ENCODE measurements at places on chromosomes 16 and 17.

GRCh38 chr16:77511053-77511452, 76.2 kb upstream of the ADAMTS18 start:
- no peak for DNase-seq

- DNase-seq = no peak
Observed at GRCh38 chr17:1485423-1486376, 6.8 kb downstream of the MYO1C start.

GRCh38 chr16:22622703-22623102, 112.0 kb downstream of the NPIPB5 start:
- DNase-seq = no peak

GRCh38 chr17:76983075-76983775, 115.0 kb downstream of the MGAT5B start:
- no peak for DNase-seq

GRCh38 chr17:41792845-41793783, 6.6 kb upstream of the JUP start:
- no peak for DNase-seq

- no peak for DNase-seq
Observed at GRCh38 chr16:19861133-19861532, 23.5 kb downstream of the GPRC5B start.

- no peak for DNase-seq
Observed at GRCh38 chr16:6122401-6122800, 1024.8 kb upstream of the EEF2KMT start.

GRCh38 chr16:361872-362701, 8.3 kb downstream of the MRPL28 start:
- no peak for DNase-seq

DNA sequence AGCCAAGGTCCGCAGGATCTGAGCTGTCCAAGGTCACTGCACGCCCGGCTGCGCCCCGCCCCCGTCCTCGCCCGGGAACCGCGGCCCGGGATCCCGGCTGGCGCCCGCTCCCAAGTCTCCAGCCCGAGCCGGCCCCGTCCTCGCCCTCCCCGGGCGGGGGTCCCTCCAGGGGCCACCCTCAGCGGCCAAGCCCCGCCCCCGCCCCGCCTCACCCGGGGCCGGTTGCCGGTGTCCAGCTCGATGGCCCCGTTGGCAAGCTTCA, 216 bp downstream of the VPS9D1 start:
- DNase-seq = no peak

GRCh38 chr17:40366076-40366860, 1.7 kb upstream of the GJD3 start:
- no peak for DNase-seq

GRCh38 chr17:2798678-2799077, 2.4 kb downstream of the RAP1GAP2 start:
- no peak for DNase-seq

DNA sequence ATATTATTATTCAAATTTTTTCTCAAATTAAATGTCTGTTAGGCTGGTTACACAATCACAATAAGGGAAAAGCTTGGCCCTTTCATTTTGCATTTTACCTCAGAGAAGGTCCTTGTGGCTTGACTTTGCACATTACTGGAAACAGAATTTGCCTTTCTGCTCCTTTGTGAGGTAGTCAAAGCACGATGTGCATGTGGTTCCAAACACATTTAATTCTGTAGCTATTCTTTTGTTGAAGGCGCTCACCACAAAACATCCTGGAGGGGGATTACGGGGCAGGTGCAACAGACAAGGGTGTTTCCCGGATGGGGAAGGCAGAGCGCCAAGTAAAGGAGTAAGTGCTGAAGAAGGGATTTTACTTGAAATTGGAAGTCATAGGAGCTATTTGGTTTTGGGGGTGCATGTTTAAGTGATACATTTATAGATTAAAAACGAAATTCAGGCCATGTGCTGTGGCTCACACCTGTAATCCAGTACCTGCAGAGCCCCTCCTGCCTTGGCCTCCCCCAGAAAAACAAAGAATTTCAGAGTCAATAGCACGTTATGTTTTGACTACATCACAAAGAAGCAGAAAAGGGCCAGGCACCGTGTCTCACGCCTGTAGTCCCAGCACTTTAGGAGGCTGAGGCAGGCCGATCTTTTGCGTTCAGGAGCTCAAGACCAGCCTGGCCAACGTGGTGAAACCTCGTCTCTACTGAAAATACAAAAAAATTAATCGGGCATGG, 31.2 kb upstream of the TENT4B start:
- no peak for DNase-seq

- DNase-seq = no peak
Observed at GRCh38 chr16:1770328-1771187, 785 bp downstream of the NME3 start.

DNA sequence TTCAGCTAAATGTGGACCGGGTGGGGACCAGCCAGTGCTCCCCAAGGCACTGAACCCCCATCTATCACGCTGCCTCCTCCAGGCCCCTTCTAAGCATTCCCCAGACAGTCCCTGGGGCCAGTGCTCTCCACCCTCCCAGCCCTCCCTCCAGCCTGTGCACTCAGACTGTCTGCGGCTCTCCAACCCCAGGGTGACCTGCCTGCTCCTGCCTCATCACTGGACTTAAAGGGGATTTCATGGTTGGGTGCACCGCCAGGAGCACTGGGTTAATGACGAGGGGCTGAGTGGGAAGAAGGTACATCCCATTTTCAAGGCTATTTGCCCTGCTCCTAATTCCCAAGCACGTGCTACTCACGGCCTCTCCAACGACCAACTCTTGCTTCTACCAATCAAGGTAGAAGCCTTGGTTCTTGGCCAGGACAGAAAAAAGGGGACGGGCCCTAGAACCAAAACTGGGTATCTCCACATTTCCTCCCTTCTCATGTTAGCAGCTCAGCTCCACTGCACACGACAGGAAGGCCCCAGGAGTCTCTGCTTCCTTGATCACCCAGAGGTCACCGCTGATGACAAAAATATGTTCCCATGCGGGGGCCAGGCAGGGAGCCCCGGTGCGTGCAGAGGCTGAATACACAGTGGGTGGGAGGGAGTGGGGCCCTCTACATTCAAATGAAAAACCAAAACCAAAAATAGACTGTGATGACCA, 3.5 kb upstream of the ABR start:
- no peak for DNase-seq

GRCh38 chr16:3488801-3489200, 6.5 kb downstream of the C16orf90 start:
- no peak for DNase-seq

GRCh38 chr16:61385392-61386071, 650.7 kb downstream of the CDH8 start:
- no peak for DNase-seq

DNA sequence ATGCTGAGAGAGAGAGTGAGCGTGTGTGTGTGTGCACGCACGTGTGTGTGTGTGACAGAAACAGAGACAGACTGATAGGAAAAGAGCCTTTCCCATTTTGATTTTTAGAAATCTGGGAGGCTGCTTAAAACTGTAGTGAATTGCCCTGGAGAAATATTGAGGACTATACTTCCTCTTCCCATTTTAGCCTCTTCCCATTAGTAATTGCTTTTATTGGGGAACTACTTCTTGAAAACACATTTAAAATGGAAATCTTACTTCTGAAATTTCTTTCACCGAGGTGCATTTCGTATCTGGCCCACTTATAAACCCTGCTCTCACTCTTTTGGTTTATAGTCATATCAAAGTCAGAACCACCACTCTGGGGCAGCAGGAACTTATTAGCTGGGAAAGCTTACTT, 47.1 kb downstream of the NUP93 start:
- DNase-seq = no peak

GRCh38 chr17:48592577-48592976, 1.0 kb downstream of the HOXB5 start:
- no peak for DNase-seq

- no peak for DNase-seq
Observed at GRCh38 chr16:8660841-8661301, 13.5 kb upstream of the ABAT start.

- no peak for DNase-seq
Observed at GRCh38 chr17:9218064-9218635, 196.8 kb downstream of the NTN1 start.

DNA sequence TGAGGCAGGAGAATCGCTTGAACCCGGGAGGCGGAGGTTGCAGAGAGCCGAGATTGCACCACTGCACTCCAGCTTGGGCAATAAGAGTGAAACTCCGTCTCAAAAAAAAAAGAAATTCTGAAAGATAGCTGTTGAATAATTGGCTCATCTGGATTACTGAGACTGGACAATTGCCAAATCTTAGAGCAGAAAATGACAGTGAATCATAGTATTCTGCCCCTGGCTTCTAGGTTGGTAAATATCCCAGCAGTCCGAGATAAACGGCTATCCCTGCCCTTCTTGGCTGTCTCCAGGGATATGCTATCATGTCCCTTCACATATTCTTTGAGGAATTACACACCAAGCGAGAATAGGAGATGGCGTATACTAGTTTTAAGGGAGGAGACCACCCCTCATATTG, 35.5 kb upstream of the METTL16 start:
- no peak for DNase-seq

GRCh38 chr17:50571681-50572080, 11.2 kb downstream of the CACNA1G start:
- no peak for DNase-seq

- DNase-seq = peak; percentile 25
Observed at GRCh38 chr17:9880582-9880999, 24.5 kb downstream of the RCVRN start.

GRCh38 chr17:57606111-57606875, 138.8 kb downstream of the CCDC182 start:
- DNase-seq = no peak

DNA sequence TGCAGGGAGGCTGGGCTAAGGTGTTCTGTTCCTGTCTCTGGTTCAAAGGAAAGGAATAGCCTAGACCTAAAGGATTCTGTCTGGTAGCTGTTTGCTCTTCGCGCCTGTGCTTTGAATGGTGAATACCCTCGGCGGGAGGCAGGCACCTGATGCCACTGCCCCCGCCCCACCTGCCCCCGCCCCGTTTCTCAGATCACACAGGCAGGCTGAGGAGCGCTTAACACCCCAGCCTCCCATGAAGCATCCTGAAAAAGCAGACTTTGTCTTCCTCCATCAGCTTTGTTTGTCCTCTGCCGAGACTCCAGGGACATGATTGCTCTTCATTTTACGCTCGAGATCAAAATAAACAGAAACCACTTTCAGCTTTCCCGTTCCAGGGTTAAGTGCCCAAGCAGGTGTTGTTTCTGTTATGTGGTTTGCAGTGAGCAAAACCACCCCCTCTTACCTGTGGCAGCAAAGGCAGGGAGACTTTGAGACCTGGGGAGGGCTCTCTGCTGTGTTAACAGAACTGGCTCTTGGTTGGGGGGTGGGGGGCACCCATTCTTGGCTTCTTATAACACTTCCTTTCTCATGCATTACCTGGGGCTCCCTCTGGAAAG, 452.1 kb downstream of the WWOX start:
- DNase-seq = no peak

DNA sequence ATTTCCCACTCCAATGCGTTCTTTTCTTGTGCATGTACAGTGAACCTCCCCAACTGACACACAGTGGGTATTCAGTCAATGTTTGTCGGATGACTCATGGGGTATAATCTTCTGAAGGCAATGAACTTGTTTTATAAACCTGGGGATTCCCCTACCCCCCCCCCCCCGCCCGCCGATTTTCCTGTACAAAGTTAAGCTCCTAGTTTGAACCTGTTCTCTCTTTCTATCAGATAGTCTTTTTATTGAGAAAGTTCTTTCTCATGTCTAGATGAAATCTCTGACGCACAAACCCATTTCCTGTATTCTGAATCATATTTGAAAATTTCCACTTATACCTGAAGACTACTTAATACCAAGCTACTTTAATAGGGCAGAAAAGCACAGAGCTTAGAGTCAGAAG, 338.3 kb downstream of the CA10 start:
- no peak for DNase-seq

DNA sequence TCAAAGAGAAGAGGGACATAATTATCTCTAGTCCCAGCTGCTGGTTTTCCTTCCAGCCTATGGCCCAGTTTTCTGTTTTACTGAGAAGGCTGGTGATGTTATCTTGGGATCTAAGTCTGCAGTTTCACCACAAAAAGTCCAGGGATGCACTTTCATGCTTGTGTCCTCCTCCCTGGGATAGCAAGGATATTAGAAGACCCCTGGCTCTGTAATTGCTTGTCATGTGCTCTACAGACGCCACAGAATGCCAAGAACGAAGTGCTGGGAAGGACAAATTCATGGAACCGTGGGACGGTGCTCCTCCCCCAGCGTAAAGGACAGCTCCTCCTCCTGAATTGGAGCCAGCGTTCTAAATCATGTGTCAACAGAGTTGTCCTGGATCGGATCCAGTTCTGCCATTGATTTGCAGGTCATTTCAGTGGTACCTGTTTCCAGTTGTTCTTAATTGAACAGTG, 8.6 kb downstream of the MAPT start:
- no peak for DNase-seq

DNA sequence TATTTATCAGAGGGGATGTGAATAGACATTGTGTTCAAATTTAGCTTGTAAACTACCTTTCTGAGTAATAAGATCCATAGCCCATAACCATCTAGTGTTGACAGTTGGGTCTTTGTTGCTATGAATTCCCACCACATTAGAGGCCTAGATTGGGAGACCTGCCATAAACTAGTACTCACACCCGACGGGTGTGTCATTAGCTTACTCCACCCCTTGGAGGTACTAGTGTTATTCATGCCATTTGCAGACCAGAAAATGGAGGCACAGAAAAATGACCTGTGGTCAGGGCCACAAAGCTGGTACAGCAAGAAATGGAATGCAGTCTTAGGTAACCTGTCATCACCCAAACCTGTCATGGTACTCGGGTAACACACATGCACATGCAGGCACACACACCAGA, 41.3 kb upstream of the BCAR1 start:
- no peak for DNase-seq

GRCh38 chr17:41352597-41353366, 2.2 kb upstream of the KRT33A start:
- DNase-seq = no peak
